ENCODE measurements at places on chromosomes 2 and 18.
A peak's percentile ranks its signal among the peaks of the same experiment; 100 is the strongest.

GRCh38 chr2:206189691-206190090 lies 30.0 kb downstream of the EEF1B2 start:
- DNase-seq: no peak

GRCh38 chr2:105769504-105769903 lies 24.8 kb downstream of the NCK2 start:
- no peak for DNase-seq

- DNase-seq: no peak
These were observed 19.8 kb upstream of the TCF4 start for GRCh38 chr18:55607773-55608172.

- DNase-seq: no peak
These were observed 60.9 kb downstream of the RIF1 start for GRCh38 chr2:151470556-151470955.

DNA sequence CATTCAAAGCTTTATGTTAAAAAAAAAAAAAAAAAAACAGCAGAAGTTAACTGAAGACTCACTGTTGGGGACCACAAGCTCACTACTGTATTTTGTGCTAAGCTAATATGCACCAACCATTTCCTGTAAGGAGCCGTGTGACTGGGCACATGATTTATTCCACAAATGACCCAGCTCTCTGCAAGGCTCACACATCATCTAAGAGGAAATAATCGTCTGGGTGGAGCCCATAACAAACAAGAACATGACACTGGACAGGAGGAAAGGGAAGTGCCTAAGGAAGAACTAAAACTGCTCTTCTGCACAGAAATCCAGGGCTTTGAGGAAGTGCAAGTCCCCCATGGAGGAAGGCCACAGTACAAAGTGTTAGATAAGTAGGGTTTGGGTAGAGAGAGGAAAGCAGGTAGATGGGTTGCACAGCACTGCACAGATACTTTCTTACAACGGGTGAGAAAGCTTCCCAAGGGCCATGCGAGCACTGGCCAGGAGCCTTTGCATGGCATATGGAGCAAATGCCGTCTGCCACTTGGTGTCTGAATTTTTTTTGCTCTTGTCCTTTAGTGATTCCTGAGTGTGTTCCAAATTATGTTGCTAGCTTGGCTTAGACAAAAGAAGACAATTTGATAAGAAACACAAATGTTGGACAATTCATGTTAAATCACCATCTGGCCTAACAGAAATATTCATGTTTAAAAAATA lies 24.4 kb downstream of the NFE2L2 start:
- DNase-seq: peak; percentile 90
